ENCODE measurements at places on chromosomes 2 and 18.

DNA sequence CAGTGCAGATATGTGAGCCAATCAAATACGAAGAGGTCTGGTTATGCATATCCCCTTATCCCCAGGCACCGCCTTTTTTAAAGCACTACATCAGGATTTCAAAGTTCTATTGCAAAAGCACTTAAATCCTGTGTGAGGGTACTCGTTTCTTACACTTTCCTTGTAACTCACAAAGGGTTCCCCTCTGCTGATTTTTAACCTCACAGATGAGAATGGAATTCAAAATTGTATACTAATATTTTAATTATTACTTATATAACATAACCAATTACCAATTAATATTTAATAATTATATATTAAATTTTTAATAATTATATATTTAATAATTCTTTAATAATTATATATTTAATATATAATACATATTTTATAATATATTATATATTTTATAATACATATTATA lies 126.2 kb upstream of the MAPRE2 start:
- DNase-seq = no peak

- no peak for DNase-seq
Measured at GRCh38 chr2:163887182-163887581, 151.4 kb upstream of the FIGN start.

DNA sequence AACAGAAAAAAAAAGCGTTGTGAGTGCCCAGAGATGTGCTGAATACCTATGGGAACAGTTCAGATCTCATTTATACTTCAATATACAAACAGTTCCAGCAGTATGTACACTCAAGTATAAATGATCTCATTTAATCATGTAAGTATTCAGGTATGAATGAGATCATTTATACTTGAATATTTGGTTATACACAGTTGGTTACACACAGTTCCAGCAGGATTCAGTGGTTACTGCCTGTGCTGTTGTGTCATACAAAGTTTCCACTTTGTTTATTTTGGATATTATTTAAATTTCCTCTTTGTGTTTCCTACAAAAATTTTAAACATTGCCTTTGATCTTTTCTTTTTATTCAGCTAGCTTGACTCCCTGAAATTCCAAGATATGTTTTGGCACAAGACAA lies 293.5 kb upstream of the SLC39A10 start:
- DNase-seq = no peak

DNA sequence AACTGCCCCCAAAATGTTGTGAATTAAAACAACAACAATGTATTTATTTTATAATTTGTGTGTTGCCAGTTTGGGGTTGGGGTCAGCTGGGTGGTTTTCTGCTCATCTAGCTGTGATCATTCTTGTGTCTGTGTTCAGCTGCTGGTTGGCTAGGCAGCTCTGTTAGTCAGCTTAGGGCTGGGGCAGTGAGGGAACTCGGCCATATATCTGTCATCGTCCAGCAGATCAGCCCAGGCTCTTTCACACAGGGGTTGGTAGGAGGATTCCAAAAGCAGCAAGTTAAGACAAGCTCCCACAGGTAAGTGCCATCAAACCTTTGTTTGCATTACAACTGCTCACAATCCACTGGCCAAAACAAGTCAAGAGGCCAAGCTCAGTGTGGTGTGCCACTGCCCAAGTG lies 121.5 kb downstream of the LPIN1 start:
- no peak for DNase-seq

- DNase-seq = no peak
Measured at GRCh38 chr18:58013241-58014211, 30.5 kb upstream of the NEDD4L start.

- no peak for DNase-seq
Measured at GRCh38 chr18:59604877-59605276, 92.3 kb downstream of the CCBE1 start.

GRCh38 chr2:237967463-237967951 lies 693 bp downstream of the UBE2F start:
- peak; percentile 19 for DNase-seq

DNA sequence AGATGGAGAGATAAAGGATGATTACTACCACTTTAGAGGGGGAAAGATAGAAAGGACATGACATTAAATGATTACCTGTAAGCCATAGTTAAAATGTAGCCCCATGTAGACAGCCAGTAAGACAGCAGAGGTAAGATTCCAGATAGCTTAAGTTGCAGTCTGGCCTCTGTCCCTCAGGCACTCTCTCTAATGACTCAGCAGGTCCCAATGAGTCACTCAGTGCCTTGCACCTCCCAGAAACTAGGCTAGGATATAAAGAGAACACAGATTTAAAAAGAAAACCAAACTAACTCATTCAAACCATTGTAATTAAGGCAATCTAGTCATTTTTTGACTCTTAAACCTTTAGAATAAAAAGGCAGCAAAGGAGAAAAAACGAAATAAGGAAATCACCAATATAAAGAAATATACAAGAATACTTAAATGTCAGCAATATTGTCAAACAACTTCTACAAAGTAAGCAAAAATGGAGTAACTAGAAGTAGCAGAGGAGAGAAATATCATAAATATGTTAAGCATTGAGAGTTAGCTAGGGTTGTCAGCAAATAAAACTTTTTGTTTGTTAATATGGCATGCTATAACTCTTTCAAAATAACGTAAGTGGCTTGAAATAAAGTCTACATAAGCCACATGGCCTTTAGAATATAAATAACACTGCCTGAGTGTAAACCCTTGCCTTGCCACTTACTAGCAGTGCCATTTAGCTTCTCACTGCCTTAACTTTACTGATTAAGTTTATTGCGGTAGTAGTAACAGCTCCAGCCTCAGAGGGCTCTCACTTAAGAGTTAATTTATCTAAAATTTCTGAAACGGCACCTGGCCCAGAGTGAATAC lies 48.5 kb downstream of the SOCS6 start:
- no peak for DNase-seq

DNA sequence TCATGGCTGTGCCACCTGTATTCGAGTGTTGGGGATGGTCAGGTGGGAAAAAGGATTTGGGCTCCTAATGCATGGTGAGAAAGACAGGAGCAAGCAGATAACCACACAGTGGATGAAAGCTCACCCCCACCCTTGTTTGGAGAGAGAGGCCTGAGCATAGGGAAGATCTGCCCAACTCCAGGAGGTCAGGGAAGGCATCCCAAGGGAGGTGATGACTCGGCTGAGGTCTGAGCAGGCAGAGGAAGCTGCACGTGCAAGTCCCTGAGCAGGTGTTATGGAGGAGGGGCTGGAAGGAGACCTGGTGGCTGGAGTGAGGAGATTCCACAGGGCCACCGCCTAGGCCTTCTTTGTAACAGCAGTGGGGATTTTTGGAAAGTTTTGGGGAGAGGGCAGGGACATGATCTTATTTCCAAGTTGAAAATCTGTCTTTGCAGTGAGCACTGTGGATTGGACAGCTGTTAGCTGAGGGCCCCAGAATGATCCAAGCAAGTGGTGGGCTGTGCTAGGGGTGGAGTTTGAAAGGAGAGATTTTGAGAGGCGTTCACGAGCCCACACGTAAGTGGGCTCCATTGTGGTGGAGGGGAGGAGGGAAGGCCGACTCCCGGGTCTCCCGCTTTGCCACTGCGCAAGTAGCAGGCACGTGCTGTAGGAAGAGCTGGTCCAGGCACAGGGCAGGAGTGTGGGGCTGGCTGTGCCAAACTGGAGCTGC lies 228.5 kb downstream of the GLI2 start:
- DNase-seq = no peak

DNA sequence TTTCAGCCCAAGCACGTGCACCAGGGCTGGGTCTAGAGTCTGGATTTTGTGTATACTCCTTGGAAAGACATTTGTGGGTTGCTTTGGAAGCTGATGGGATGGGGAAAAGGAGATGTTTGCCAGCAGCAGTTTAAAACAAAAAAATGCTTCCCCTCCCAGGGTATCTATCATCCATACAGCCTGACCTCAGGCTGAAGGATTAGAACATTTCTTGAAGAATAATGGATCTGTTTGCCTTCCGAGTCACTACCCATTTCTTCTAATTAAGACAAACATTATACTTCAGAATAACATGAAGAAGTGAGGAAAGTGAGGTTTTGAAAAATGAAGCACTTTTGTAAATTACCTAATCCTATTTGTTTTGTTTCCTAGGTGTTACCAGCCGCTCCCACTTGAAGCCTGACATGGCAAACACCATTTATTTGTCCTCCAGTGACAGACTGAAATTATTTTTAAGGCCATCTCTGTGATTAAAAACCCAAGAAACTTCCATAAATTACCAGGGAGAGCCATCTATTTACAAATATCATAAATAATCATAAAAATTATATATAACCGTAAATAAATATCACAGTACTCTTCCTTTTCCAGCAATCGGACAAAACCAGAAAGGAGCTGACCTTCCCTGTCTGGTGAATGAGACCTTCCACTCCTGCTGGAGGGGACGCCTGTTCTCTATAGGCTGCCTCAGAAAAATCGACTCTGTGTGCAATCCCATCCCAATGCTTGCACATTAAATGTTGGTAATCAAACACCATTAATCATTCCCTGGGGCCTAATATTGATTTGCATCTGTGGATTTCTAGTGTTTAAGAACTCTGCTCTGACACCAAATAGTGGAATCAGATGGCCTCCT lies 106.8 kb downstream of the C1D start:
- no peak for DNase-seq

DNA sequence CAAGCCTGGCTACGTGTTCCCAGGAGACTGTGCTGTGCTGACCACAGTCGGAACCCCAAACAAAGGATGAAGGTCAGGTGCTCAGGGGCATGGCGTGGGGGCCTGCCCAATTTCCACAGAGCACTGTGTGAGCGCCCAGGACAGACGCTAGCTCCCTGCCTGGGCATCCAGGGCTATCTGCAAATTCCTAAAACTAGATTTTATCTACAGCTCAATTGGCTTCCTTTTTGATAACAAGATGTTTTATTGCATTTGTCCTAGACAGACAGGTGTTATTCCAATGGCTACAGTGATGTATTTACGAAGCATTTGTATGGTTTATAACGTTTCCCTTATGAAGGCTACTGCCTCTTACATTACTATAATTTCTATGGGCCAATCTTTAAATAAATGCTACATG lies 16.0 kb downstream of the PTGR3 start:
- DNase-seq = no peak

GRCh38 chr2:60998628-60999545 lies 18.6 kb upstream of the PEX13 start:
- peak; percentile 59 for DNase-seq

DNA sequence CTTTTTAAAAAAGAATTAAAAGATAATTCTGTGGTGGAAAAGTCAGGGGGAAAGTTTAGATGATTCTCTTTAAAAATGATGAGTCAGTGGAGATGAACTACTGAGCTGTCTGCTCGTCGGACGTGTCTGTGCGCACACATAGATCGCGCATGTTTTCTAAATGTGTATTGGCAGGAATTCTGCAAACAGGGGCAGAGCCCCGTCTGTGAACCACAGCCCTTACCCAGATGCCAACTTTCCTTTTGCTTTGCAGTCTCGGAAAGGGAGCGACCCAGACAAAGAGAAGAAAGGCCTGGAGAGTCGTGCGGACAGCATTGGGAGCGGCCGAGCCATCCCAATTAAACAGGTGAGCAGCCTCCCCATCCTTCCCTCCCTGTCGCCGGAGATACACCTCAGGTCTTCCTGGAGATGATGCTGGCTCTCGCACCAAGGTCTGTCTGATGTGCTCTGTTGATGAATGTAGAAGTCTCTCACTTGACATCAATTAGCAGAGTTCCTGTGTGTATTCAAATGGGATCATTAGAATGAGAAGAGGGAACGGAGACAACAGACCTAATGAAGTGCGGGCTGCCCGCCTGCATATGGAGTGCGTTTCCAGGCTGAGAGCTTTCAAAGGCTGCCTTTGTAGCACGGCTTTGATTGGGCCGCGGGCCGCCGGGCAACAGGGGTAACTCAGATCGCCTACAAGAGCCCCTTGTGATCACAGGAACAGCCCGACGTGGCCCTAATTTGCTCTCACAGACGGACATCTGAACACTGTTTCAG lies 313.3 kb downstream of the AGAP1 start:
- DNase-seq = no peak

- no peak for DNase-seq
Measured at GRCh38 chr2:29114586-29114945, 649 bp upstream of the CLIP4 start.

DNA sequence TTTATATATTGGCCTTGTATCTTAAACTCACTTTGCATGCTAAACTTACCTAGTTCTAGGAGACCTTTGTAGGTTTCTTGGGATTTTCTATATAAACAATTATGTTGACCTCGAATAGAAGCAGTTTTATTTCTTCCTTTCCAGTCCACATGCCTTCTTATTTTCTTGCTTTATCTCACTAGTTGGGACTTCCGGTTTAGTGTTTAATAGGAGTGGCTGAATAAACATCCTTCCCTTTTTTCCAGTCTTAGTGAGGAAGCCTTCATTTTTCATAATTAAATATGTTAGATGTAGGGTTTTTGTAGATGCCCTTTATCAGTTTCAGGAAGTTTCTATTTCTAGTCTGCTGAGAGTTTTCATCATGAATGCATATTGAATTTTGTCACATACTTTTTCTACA lies 347.3 kb upstream of the HNRNPA3 start:
- DNase-seq = no peak

DNA sequence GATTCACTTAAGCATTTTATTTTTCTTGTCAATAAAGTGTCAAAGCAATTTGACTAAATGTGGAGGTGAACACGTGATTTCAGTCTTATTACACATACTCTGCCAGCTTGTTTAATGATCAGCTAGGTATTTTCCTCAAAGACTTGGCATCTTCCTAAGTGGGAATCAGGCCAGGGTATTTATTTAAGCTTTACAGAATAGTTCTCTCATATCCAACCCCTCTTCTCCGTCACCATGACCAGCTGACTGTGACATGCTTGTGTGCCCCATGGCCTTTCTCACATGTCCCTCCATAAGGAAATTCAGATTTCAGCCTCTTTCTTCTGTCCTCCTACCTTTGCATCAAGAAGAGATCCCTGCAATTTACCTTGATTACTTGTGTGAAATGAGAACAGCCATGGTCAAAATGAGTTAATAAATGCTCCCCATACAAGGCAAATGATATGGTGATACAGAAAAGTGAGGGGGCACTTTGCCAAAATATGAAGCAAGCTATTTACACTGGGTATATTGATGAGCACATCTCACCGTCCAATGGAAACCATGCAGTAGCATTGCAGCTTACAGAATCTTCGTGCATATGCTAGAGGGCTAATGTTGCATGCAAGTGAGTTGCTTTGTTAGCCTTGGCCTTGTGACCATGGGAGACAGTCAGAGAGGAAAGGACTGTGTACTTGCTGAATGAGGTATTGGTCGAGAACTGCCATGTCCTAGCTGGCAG lies 202.2 kb downstream of the RNF152 start:
- no peak for DNase-seq

DNA sequence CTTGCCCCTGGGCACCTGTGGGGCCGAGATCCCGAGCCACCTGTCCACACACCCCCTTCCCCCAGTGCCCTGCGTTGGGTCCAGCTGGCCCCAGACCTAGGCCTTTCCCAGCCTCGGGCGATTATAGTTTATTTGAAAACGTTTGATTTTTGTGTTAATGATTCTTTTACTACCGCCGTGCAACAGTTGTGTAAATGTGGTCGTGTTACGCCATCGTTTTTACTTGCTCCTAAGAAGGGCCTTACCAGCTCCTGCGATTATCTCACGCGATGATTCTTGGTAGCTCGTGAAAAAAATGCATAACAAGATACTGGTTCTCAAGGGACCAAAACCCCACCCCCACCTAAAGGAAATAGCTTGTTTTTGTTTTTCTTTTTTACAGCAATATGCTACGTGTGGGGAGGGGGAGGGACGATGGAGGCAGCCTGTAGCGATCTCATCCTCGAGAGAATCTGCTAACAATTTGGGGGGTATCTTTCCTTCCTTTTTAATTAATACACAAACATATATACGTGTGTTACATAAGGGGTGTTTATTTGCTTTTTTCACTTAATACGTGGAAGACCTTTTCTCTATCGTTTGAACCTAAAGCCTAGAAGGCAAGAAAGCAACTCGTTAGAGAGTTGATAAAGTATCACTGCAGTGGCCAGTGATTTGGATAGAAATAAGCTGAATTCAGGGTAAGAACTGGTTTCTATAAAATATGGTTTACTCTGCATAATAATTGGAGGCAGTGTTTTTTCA lies 1.0 kb downstream of the ZDBF2 start:
- peak; percentile 17 for DNase-seq

Measured in cerebellum (tissue), 4 donors.